ENCODE measurements at places on chromosomes 12 and 14.

DNA sequence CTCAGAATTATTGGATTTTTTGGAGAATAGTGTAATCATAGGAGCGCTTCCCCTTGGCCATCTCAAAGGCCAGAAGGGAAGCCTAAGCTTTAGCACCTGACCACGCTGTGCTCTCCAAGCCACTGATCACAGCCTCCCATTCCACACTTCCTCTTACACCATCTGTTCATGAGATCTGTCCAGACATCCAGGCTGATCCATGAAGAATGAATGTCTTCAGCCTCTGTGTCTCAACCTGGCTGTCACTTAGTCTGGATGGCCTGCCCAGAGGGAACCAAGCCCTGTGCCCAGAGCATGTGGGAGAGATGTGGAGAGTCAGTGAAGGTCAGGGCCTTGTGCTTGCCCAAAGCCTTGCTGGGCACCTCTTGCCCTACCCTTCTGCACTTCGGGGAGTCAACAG, 40.5 kb downstream of the TSPAN11 start:
- no peak for DNase-seq

GRCh38 chr12:83793616-83794015, 1106.9 kb downstream of the TMTC2 start:
- DNase-seq, result no peak

- DNase-seq, result no peak
These were observed 205.1 kb upstream of the FSCB start for GRCh38 chr14:44712024-44712815.

GRCh38 chr14:70907996-70908934, 1.0 kb downstream of the PCNX1 start:
- DNase-seq, result peak; percentile 42

GRCh38 chr14:104545151-104545941, 34.2 kb upstream of the C14orf180 start:
- no peak for DNase-seq

GRCh38 chr14:63237791-63238190, 33.5 kb downstream of the RHOJ start:
- DNase-seq, result no peak
